ENCODE measurements at places on chromosomes 6 and 20.

GRCh38 chr6:28683945-28684538 lies 158.4 kb downstream of the GPX5 start:
- no peak for DNase-seq

DNA sequence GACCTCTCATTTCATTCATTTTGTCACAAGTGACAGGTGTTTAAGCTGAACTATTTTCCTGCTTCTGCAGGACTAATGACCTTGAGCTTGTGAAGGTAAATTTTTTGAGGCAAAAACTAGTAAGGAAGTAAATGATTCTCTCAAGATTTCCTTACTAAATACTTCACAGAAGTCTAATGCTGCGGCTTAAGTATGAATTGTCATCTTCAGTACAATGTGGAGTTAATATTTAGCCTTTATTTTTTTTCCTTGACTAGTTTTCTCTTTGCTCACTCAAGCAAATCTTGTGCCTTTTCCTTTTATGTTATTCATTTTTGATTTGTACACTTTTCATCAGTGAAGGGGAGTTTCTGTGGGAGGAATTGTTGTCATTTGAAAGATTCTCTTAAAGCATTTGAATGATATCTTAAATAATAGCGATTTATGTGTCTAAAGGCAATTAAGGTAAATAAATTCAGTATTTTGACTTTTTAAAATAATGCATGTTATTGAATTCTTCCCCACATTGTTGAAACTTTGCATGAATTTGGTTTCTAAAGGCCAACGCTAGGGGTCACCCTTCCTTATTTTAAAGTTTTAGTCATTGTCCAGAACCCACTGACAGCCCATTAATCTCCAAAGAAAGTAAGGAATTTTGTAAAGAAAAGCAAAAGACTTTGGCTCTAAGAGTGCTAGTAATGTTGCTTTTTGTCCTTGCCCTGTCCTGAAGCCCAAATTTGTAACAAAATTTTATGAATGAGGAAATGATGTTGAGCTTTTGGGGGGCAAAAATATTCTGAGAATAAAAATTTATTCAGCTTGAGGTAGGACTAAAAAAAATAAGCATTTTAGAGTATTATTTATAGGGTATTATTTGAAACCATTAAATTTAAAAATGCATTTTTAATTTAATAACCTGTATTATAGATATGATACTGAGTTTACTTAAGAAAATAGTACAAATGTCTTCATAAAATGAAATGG lies 157.4 kb upstream of the LAMA2 start:
- no peak for DNase-seq

DNA sequence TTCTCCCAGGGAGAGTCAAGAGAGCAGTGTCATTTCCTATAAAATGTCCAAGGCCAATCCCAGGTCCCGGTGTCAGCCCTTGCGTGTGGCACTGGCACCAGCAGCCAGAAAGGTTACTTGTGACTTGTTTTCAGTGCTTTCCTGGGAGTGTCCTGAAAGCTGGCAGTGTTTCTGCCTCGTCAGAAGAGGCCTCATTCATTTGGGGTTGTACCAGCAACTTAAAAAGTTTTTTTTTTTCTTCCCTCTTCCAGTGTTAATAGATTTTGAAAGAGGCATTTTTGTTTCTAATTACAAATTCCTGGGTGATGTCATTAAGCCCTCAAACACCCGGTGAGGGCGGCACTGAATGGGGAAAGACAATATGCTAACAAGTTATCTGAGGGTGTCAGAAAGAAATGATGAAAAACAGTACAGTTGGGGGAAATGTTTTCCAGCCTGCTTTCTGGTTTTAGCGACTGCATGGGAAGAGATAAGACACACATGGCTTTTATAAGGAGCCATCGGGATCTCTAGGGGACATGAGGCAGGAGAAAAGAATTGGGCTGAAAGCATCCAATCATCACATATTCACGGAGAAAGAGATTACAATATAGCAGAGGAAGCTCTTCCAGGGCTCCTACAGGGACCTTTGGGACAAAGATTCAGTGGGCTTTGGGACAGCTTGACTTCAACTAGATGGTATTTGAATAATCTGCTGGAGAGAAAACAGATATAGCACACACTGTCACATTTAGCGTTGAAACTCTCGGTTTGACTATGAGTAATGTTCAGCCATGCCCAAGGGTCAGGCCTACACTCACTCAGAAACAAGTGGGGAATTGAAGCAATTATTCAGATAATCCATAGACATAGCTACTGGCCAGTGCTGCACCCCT lies 153.0 kb downstream of the BCAS1 start:
- DNase-seq = no peak

GRCh38 chr6:133230052-133230451 lies 11.1 kb upstream of the EYA4 start:
- no peak for DNase-seq

GRCh38 chr6:130524552-130524951 lies 158.7 kb downstream of the TMEM200A start:
- DNase-seq = no peak

- no peak for DNase-seq
Measured at GRCh38 chr6:100246206-100246605, 218.5 kb downstream of the SIM1 start.

- DNase-seq = no peak
Measured at GRCh38 chr6:51432481-51432880, 613.8 kb downstream of the TFAP2B start.

DNA sequence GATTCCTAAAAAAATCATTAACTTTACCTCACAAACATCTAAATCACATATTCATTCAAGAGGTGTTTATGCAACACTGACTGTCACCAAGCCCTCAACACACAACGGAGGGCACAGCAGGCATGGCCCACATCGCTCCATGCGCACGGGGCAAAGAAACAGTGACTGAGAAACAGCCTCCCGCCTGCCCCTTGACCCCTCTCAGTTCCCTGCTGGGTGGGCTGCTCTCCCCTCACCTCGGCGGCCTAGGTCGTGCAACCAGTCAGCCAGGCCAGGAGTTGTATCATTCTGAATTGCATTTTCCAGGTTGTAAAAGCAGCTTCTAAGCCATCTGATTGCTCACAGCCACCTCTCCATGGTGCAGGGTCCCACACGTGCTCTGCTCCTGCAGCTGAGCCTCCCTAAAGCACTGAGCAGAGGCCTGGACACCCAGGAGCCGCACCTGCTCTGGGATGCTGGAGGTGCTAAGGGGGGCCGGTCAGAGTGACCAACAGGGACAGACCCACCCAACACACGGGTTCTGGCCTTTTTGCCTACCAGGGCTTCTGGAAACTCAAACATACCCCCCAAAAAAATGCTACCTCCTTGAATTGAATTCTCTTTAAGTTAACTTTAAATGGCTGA lies 37.9 kb downstream of the TAF4 start:
- DNase-seq = no peak

- DNase-seq = no peak
Measured at GRCh38 chr6:157067507-157067906, 255.8 kb downstream of the TMEM242 start.

DNA sequence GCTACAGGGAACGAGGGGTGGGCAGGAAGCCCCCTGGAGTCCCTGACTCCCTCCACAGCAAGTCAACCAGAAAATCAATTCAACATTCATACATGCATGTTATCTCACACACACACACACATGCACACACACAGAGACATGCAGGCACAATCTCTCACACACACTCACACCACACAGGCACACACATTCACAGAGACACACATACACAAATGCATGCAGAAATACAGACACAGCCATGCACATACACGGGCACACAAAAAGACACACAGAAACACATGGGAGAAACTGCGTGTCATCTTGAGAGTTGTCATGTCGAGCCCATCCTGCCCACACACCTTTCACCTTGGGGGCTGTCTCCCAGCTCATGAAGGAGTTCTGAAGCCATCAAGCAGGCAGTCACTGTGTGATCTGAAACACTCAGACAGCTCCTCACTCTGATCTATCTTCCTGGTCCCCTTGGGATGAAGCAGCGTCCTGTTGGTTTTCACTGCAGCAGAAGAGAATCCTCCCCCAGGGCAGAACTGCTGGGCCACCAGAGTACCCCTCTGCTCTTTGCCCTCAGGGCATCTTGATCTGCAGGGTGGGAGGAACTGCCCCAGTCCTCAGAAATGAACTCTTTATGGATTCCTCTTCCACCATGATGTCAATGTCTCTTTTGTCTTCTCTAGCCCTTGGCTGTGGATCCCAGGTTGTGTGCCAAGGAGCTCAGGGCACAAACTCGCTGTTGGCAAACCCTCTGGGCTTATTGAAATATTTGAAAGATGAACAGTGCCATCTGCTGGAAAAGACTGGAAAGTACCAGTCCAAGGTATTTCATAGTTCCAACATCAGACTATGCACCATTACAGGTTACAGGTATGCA lies 8.8 kb downstream of the RAET1L start:
- peak; percentile 55 for DNase-seq

GRCh38 chr20:23508449-23509229 lies 17.7 kb downstream of the CST8 start:
- no peak for DNase-seq

DNA sequence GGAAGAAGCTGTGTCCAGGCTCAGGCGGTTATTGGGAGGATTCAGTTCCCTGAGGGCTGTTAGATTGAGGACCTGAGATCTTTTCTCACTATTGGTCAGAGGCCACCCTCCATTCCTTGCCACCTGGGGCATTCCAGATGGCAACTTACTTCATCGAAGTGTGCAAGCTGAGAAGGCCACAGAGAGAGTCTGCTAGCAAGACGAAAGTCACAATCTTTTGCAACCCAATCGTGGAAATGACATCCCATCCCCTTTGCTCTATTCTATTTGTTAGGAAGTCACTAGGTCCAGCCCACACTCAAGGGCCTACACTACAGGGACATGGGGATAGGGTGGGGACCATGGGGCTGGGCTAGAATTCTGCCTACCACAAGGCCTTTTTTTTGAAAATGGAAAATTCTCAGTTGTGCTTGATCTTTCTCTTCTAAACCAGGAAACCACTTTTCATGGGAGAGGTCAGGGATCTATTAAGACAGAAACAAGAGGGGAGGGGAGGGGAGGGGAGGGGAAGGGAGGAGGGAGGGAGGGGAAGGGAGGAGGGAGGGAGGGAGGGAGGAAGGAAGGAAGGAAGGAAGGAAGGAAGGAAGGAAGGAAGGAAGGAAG lies 217.2 kb downstream of the BCAS1 start:
- DNase-seq = no peak

- DNase-seq = no peak
Measured at GRCh38 chr6:45652416-45652815, 274.7 kb upstream of the SUPT3H start.

DNA sequence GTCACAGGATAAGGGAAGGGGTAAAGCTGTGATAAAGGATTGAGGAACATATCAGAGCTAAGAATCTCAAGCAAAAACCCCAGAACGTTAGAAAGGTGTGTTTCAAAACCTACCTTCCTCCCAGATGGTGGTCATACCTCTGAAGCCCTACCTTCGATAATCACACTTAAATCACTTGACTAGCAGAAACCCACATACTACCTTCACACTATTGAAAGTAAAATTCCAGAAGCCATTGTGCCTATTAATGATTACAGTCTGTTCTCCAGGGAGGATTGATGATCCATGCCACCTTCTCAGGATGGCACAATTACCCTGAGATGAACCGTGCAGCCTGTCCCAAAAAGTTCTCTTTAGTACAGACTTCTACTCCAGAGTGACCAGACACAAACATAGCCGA lies 72.3 kb upstream of the SOX4 start:
- DNase-seq = no peak

- DNase-seq = peak; percentile 92
Measured at GRCh38 chr6:142902636-142903053, 42.3 kb downstream of the HIVEP2 start.

DNA sequence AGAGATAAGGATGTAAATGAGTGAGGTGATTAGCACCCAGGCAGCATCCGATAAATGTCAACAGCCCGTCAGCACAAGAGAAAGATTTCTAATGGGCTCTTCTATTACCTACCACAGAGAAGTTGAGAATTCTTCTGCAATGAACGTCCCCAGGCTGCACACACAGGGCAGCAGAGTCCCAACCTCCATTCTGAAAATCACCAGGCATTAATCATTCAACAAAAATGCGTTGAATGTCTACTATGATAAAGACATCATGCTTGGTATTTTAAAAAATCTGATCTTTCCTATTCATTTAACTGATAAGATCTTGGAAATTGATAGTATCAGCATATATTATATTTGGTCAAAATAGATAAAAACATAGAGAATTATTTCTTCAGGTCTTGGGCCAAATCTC lies 59.5 kb upstream of the VGLL2 start:
- DNase-seq = no peak

- no peak for DNase-seq
Measured at GRCh38 chr20:15236812-15237211, 899.4 kb upstream of the FLRT3 start.

DNA sequence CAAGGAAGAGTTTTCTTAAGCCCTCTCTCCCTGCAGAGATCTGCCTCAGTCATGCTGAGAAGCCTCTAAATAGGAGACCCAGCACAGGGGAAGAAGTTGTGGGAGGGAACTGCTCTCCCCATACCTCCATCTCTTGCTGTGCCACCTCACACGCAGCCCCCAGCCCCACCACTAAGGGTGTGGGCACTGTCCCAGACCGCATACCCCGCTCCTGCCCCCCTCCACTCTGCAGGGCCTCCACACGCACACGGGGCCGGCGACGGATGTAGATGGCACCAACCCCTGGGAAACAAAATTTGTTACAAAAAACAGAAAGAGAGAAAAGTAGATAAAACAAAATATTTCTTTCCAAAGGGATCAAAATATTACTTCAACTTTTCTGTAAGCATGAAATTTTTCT lies 10.2 kb upstream of the CPNE1 start:
- DNase-seq = no peak

GRCh38 chr20:53223626-53224172 lies 251.5 kb downstream of the TSHZ2 start:
- DNase-seq = no peak

- no peak for DNase-seq
Measured at GRCh38 chr20:2983508-2983907, 59.9 kb upstream of the GNRH2 start.

GRCh38 chr6:45696738-45697137 lies 318.9 kb downstream of the CLIC5 start:
- no peak for DNase-seq

DNA sequence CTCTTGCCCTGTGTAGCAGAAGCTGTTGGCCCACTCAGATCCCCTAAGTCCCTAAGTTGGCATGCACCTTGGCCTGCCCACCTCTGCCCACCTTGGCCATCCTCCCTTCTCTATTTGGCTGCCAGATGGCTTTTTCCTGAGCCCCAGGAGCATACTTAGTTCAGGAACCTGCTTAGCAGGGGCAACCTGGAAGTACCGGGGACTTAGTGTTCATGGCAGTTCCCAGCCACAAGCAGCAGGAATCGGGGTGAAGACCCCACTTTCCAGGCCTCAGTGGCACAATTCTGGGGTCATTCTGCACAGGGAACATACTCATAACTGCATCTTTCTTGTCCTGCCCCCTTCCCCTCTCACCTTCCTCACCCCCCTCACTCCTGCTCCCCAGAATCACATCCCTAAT lies 158.0 kb upstream of the PMEPA1 start:
- no peak for DNase-seq

- no peak for DNase-seq
Measured at GRCh38 chr6:7763881-7764280, 38.0 kb downstream of the BMP6 start.

Measured in T-helper 2 cell (primary cell).